ENCODE measurements at places on chromosomes 16 and 17.

GRCh38 chr16:3012828-3013420 lies at the start of gene CLDN9:
Gene CLDN9 (plus strand): TSS chr16:3012923. CDS start chr16:3013363, 440 bp downstream.
- peak; percentile 58 for DNase-seq

- peak; percentile 61 for DNase-seq
Observed at GRCh38 chr17:74426551-74427047, 5.3 kb upstream of the GPRC5C start.

- peak; percentile 64 for DNase-seq
Observed at GRCh38 chr17:12256380-12256995, 235.8 kb downstream of the MAP2K4 start.

- no peak for DNase-seq
Observed at GRCh38 chr16:506246-506546, 21.3 kb upstream of the CAPN15 start.

DNA sequence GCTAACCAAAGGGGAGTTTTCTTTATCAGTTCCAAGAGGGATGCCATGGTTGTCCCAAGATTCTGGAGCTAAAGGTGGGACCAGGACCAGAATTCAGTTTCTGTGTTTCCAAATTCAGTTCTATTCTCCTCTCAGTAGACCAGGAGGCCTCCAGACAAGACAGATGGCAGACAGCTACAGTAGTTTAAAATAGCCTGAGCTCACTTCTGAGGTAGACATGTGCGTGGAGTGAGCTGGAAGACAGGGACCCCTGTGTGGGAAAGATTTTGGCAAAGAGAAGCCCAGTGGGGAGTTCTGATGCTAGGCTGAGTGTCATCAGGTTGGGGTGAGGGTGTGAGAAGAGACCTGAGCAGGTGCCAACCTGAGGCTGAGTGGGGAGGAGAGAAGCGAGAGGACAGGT lies 95.4 kb downstream of the PRKCB start:
- DNase-seq, result no peak

DNA sequence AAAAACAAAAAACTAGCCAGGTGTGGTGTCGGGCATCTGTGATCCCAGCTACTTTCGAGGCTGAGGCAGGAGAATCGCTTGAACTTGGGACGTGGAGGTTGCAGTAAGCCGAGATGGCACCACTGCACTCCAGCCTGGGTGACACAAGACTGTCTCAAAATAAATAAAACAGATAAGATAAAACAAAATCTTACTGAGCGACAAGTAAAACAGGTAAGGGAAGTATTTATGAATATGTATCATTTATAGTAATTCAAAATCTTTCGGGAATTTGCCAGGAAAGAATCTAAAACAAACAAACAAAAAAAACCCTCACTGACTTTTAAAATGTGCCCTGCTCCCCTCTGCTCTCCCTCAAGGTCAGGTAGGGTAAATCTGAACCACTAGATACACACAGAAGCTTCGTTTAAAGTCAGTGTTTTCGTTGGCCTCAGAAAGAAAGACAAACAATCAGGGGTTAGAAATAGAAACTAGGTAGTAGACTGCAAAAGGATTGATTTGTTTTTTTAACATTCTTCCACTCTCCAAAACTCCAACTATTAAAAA lies 2.1 kb downstream of the PRPSAP1 start:
- no peak for DNase-seq

DNA sequence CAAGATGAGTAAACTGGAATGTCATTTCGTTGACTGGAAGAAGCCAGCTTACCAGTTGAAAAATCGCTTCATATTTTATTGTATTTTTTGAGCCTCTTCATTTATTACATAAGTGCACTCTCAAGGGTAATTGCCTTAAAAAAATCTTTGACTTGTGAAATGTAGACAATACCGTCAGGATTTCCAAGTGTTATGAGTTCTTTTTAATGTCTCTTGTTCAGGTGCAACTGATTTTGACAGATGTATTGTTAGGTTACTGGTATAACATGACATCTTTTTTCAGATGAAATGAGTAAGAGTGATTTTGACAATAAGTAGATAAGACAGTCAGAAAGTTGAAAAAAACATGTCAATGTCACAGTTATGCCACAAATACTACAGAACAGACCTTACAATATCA lies 169.1 kb downstream of the CNTNAP4 start:
- no peak for DNase-seq
